ENCODE measurements at places on chromosomes 4 and X.
A peak's percentile ranks its signal among the peaks of the same experiment; 100 is the strongest.

DNA sequence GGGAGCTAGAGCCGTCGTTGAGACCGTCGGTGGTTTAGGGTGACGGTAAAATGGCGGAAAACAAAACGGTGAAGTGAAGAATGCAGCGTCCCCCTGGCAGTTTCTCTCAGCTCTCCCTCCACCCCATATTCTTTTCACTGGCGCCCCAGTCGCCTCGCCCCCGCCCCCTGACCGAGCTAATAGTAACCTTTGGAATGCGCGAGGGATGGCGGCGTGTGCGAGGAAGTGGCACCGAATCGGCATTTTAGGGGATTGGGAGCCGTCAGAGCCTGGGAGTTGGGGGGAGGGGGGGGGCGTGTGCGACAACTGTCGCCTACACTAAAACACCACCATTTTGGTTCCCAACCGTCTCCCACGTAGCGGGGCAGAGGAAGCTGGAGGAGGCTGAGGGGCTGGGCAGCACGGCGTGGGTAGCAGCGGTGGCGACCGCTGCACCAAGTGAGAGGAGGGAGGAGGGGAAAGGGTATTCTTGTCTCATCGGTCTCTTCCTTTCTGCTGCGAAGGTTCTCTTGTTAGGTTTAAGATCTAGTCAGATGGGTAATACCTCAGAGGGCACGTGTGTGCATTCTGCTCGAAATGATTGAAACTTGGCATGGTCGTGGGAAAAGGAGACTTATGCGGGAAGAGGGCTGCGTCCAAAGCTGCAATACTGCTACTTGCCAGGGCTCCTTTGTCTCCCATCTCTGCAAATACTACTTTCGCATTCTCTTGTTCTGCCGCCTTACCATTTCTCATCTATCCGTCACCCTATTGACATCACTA lies 840 bp downstream of the ZNF711 start:
- peak; percentile 1 for DNase-seq

GRCh38 chr4:149145803-149146202 lies 669.8 kb downstream of the IQCM start:
- no peak for DNase-seq

- DNase-seq = no peak
Measured at GRCh38 chrX:2652106-2652505, 39.0 kb upstream of the CD99 start.

DNA sequence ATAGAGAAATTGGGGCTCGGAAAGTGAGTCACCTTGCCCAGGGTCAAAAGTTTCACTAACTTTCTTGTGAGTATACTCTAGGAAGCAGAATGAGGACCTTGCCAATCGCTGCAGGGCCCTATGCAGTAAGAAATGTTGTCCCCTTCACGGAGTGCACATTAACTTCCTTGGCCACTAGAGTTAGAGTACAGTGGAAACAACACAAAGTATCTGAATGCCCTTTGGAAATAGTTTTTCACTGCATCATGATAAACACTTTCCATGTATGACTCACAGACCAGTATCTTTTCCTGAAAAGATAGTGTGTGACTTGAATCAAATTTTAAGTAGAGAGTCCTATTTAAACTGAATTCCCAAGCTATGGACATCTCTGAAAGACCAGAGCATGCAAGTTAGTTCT lies 45.5 kb upstream of the STK26 start:
- DNase-seq = no peak

- no peak for DNase-seq
Measured at GRCh38 chr4:148812101-148812500, 369.9 kb upstream of the NR3C2 start.

GRCh38 chrX:10190367-10190766 lies 33.6 kb downstream of the CLCN4 start:
- peak; percentile 15 for DNase-seq

GRCh38 chr4:10962246-10962645 lies 277.7 kb upstream of the CLNK start:
- DNase-seq = no peak

GRCh38 chr4:81173213-81173612 lies 41.8 kb downstream of the PRKG2 start:
- DNase-seq = no peak

GRCh38 chr4:161926033-161926828 lies 237.6 kb downstream of the FSTL5 start:
- no peak for DNase-seq

DNA sequence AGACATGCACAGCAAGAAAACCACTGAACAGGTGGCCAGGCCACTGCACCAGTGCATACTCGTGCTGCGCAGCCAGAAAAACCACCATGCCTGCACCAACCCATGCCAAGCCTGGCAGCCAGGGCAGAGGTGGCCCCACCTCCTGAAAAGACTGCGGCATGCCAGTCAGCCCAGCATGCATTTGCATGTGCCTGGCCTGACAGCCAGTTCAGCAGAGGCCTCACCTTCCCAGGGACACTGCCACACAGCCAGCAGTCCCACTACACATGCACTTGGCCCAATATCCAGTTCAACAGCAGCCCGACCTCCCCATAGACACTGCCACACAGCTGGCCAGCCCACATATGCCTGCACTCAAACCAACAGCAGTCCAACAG lies 43.5 kb upstream of the DDX60 start:
- no peak for DNase-seq

- no peak for DNase-seq
Measured at GRCh38 chrX:41722214-41722613, 1.8 kb upstream of the GPR82 start.

DNA sequence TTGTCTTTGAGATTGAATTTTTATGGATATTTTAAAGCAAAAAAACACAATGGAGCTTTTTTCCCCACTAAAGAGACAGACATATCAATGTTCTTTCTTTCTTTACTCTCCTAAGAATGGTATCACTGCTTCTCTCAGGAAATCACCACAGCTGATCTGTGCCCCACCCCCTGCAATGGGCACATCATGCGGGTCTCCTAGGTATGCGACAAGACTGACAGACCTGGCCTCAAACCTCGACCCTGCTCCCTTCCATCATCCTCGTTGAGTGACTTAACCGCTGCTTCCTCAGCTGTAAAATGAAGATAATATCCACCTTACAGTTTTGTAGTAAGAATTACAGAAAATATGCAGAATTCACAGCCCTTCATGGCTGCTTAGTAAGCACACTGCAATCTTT lies 58.3 kb downstream of the LEF1 start:
- DNase-seq = no peak

GRCh38 chrX:40772290-40772689 lies 36.9 kb upstream of the MED14 start:
- DNase-seq = no peak

GRCh38 chr4:62948108-62948507 lies 1461.1 kb downstream of the TECRL start:
- no peak for DNase-seq

- no peak for DNase-seq
Measured at GRCh38 chr4:71570492-71570891, 213.4 kb downstream of the GC start.

- no peak for DNase-seq
Measured at GRCh38 chr4:1205586-1206298, 33.4 kb upstream of the SPON2 start.

DNA sequence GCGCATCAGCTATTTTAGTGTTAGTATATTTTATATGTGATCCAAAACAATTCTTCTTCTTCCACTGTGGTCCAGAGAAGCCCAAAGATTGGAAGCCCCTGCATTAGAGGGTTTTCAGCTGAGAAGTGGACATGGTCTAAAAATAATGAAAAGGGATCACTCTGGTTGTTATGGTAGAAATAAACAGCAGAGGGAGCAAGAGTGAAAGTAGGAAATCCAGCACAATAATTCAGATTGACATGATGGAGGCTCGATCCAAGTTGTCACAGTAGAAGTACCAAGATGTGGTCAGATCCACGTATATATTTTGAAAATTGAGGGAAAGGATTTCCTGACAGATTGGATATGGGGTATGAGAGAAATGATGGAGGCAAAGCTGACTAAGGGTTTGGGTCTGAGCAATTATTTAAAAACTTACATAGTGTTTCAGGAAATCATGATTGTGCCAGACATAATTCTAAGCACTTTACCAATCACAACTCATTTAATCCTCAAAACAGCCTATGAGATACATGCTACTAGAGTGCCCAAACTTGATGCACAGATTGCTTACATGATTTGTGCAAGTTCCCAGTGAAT lies 17.0 kb upstream of the TMEM144 start:
- no peak for DNase-seq

- no peak for DNase-seq
Measured at GRCh38 chrX:10167573-10167972, 10.8 kb downstream of the CLCN4 start.

DNA sequence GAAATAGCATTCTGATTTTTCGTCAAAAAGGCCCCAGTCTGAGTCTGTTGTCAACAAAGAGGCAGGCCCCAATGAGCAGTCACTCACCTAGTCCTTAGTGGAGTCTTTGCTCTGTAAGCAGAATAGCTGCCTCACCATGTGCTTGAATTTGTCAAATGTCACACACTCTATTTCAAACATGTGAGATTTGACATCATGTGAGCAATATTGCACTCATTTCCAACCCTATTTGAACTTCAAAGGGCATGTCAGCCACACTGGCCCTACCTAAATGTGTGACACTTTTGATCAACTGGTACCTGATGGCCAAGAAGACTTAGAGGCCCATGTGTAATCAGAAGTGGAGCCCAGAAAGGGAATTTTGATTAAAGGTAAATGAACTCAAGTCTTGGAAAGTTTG lies 59.4 kb upstream of the PLAC1 start:
- no peak for DNase-seq

DNA sequence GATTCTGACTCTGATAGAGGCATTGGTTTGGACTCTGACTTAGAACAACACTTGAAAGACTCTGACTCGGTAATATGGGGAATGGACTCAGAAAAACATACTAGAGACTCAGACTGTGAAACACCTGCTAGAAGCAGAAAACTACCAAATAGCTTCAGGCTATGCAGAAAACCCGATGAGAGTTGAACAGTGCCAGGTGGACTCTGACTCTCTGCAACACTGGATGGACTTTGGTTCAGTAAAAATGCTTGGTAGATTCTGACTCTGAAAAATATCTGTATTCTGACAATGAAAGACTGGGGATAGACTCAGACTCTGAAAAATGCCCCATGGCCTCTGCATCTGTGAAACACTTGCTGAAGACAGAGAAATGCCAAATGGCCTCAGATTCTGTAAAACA lies 215.1 kb upstream of the HDX start:
- no peak for DNase-seq

- no peak for DNase-seq
Measured at GRCh38 chr4:48653217-48654014, 126.7 kb downstream of the FRYL start.

- DNase-seq = no peak
Measured at GRCh38 chrX:100591256-100592051, 6.7 kb downstream of the TNMD start.

GRCh38 chrX:71563921-71564320 lies 14.3 kb upstream of the GCNA start:
- DNase-seq = no peak

- no peak for DNase-seq
Measured at GRCh38 chr4:19386786-19387185, 864.9 kb upstream of the SLIT2 start.

Measured in germinal center (tissue), 1 donor.